HT-29 (cell line): ENCODE measurements at places on chromosomes 1 and 21. TPM values are rescaled to one million over a fixed set of nuclear protein-coding genes. Genes with fewer than 3 reads are reported as not detected.

- no peak for DNase-seq
Observed at GRCh38 chr1:197995408-197996258, 78.5 kb downstream of the LHX9 start.

DNA sequence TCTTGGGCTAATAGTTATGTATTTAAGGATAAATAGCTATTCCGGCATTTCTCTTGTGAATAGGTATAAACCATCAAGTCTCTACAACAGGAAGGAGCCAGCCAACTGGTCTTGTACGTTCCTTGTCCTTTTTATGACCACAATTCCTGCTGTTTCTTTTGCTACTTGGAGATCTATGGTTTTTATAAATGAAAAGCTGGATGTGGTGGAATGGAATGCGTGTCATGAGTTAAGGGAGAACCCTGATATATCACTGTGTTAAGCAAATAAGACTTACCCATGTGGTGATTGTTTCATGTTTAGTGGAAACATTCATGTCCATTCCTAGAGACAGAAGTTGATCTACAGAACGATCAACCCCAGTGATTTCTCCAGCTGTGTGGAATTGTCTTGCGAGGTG is 282.1 kb downstream of the RPS6KC1 start:
- no peak for DNase-seq

GRCh38 chr1:40708750-40709099 is 17.2 kb downstream of the NFYC start:
- no peak for DNase-seq

DNA sequence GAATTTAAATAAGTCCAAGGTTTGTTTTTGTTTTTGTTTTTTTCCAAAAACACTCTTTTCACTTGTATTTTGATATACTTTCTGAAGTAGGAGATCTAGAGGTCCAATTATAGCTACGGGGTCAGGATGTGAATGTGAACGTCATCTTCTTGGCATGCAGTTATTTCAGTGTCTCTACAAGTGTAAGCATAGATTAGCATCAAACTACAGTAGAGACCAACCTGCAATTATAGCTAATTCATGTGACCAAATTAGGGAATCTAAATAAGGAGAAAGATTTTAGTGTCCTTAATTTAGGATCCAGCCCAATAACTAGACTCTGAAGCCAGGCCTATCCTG is 107.3 kb upstream of the PALMD start:
- DNase-seq: no peak

DNA sequence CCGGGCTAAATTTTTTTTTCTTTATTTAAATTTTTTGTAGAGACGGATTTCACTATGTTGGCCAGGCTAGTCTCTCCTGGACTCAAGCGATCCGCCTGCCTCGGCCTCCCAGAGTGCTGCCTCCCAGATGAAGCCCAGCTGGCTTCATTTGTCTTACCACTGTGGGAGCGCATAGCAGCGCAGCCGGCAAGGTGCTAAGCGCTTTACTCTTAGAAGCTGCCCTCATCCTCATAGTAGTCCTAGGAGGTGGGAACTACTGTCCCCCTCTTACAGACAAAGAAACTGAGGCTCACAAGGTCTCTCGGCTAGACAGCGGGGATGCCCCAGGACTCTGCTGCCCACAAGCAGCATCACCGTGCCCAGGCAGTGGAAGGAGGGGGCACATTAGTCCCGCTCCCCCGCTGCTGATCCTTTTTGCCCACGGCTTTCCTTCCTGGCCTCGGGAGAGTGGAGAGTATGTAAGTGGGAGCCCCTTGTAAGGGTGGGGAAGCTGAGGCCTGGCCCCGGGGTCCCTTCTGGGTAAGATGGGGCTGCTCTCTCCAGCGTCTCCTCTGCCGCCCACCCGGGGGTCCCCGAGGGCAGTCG is 726 bp downstream of the TMEM54 start:
- peak; percentile 64 for DNase-seq

Gene FCRLB
- total RNA-seq: 1.4 and 3.4 TPM in 2 replicates

Gene IVL
- total RNA-seq: 2.0 and 2.2 TPM in 2 replicates

GRCh38 chr1:182359645-182360044 is 31.9 kb downstream of the GLUL start:
- no peak for DNase-seq

Gene PDE4B
- 0.13 and 0.60 TPM in 2 replicates for total RNA-seq

GRCh38 chr1:231721436-231721835 is 94.8 kb downstream of the DISC1 start:
- DNase-seq: no peak

- peak; percentile 57 for DNase-seq
Observed at GRCh38 chr1:81876901-81877733, 76.4 kb downstream of the ADGRL2 start.

DNA sequence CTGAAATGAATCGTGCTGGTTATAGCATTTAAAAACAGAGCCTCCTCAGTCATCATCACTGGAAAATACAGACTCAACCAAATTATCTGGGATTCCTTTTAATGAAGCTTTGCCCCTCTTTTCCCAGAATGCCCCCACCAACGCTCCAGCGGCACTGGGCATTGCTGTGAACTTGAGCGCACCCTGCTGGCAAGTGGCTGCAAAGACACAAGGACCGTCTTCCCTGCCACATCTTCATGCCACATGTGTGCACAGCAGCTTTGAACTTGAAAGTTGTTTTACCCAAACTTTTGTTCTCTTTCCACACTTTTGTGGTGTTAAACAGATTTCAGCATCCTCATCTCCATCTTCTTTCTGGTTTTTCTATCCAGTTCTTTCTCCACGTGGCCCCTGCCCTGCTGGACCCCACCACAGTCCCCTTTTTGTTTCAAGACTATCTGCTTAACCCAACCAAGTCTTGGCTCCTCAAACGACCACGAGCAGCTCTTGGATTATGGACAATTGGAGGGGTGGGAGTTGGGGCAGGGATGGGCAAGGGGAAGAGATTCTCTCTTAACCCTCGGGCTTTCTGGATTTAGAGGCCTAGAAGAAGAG is 12.8 kb upstream of the LMX1A start:
- peak; percentile 48 for DNase-seq

Gene LDLRAD1
- not detected in 2 replicates for total RNA-seq

DNA sequence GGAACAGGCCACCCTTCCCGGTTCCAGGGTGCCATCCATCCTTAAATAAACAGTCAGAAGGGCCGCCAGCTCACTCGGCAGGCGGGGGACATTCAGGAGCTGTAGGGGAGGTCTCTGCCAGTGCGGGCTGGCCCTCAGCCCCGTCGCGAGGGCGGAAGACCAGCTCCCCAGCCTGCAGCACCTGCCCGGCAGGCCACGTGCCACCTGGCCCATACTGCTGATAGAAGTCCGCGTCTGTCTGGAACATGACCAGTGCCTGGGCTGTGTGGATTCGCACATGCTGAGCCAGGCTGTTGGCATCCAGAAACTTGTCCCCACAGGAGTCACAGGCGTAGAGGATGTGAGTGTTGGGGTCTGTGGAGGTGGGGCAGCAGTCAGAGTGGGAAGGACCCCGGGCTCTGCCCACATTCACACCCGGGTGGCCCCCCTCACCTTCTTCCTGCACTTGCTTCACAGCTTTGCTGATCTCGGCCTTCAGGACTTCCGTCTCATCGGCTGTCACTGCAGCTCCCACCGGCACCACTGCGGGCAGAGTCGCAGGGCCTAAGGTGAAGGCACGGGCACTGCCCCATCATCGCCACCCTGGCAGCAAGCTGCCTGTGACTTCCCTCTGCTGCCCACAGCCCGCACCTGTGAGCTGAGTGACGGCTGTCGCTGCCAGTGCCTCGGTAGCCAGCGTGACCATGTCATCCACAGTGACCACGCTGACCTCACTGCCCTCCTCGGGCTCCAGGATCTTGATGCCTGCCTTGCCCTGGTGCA is 33.8 kb downstream of the ZBTB17 start:
- no peak for DNase-seq

- DNase-seq: no peak
Observed at GRCh38 chr1:37032660-37033354, 1.5 kb downstream of the GRIK3 start.

GRCh38 chr1:33001282-33001681 is 35.4 kb downstream of the AK2 start:
- DNase-seq: peak; percentile 43

Gene CASQ2
- total RNA-seq: not detected in 2 replicates

GRCh38 chr1:184389446-184389845 is 2.6 kb downstream of the C1orf21 start:
- no peak for DNase-seq

Gene MRTO4
- total RNA-seq: 94.9 and 96.1 TPM in 2 replicates

GRCh38 chr1:16076031-16076864 is 2.8 kb upstream of the FAM131C start:
- DNase-seq: no peak

- DNase-seq: no peak
Observed at GRCh38 chr1:229006121-229006870, 264.6 kb upstream of the RAB4A start.

DNA sequence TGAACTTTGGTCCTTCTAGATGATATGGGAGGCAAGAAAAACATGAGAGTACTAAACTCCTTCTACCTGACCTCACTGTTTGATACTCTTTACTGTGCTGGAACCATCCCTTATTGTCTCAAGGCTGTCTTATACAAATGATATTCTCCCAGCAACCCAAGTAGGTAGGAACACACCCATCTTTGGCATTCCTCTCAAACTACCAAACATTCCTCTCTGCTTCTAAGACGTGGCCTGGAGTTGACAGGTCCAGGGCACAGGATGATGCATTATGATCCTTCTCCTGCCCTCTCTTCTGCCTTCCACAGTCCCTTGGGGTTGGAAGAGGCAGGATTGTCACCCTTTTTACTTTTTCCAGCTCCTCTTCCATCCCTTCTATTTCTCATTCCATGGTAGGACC is 90.5 kb downstream of the SPATA17 start:
- no peak for DNase-seq

Gene OLIG2
- not detected in 2 replicates for total RNA-seq

Gene ARF1
- total RNA-seq: 387 and 400 TPM in 2 replicates

DNA sequence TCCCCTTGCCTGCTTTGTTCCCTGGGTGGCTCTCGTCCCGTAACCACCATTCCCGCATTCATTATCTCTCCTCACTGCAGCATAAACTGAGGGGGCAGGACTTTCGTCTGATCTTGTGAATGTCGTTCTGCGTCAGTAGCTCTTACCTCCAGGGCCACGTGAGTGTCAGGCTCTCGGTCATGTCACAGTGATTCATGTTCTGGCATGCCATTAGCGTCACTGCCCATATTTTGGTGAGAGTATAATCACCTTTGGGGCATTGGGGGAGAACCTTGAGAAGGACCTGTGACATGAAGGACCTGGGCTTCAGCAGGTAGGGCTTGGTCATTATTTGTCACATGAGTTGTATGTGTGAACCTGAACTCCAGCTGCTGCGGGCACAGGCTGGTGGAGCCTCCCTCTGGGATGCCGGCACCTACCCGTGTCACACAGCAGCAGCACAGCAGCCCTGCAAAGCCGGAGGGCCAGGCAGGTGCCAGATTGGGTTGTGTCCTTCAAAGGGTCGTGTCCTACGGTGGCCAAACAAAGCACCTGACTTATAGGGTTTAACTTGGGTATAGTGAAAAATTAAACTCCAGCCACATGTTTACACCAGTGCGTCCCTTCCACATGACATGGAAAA is 68.5 kb downstream of the BACE2 start:
- no peak for DNase-seq

Gene WNT4
- 0.39 and 0.53 TPM in 2 replicates for total RNA-seq

Gene RSPH1
- total RNA-seq: 1.9 and 2.7 TPM in 2 replicates

Gene OR6N1
- not detected in 2 replicates for total RNA-seq

DNA sequence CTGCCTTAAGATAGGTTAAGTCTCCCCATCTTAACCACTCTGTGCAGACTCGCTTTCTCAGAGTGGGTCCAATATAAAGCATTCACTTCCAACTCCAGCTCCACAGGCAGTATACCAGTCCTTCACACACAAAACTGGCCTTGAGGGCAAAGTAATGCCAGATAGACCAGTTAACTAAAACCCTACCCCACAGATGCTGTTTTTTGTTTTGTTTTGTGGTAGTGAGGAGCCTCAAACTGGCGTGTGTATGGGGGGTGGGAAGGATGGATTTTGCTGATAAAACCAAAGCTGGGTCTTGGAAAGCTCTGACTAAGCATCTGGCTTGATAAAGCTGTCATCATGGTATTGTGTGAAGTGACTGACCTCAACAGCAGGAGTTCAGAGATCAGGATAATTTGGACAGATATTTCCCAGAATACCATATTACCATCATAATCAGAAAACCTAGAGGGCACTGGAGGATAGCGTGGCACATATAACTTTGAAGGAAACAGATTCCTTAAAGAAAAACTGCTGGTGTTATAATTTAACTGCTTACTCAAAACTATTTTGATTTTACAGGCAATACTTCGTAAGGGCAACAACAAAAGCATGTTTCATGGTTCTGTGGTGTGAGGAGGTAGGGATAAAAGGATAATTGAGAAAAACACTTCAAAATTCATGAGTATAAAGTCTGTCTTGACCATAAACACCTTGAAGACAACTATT is 29.6 kb upstream of the CPLANE2 start:
- DNase-seq: no peak

Gene OR14K1
- not detected in 2 replicates for total RNA-seq

DNA sequence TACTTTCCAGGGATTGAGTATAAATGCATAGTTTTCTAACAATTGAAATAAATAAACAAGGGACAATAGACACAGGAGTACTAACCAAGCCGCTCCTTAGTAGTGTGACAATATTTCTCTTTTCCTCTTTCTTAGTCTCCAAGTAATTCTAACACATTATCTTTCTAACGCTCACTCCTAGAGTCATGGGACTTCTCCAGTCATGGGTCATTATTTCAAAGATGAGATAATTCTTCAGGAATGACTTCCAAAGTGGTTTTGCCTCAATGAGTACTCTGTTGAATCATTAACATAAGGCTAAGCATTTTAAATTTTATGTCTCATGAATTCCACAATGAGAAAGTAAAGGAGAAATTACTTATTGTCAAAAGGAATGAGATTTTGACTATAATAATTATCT is 605.8 kb upstream of the ADAMTS5 start:
- no peak for DNase-seq

- DNase-seq: no peak
Observed at GRCh38 chr1:107894605-107895004, 70.4 kb downstream of the VAV3 start.

DNA sequence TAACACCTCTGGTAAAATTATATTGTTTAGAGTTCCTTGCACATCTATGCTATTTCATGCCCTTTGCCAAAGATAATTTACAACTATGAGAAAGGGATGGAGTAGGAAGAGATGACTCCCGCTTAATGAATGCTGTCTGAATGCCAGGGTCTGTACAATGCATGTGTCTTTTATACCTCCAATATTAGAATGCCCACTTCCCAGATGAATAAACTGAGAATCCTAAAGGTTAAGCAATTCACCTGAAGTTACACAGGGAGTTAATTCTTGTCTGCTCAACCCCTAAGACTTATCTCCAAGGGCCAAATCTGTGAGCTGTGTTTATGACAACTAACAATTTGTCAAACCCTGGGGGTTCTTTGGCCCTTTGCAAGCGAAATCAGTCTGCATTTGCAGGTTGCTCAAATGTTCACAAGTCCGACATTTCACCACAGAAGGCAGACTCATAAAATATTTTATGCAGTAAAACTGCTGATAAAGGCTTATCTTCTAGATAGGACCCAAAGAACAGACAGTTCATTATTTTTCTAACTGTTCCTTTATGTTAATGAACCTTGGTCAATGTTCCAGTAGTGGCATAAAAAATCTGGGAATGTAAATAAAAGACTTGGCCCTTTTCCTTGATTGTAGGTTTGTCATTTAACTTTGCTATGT is 50.2 kb upstream of the ATP1A1 start:
- no peak for DNase-seq

Gene USH2A
- not detected in 2 replicates for total RNA-seq
